ENCODE measurements at places on chromosomes 13 and 19. TPM values are rescaled to one million over a fixed set of nuclear protein-coding genes. Genes with fewer than 3 reads are reported as not detected.
A peak's percentile ranks its signal among the peaks of the same experiment; 100 is the strongest.

PLPPR3 gene
- total RNA-seq: not detected

ZNF93 gene
- total RNA-seq: 3.0 TPM

NOVA2 gene
- 2.6 TPM for total RNA-seq

SLITRK6 gene
- total RNA-seq: not detected

LGI4 gene
- total RNA-seq: 17.4 TPM

LRP3 gene
- 32.2 TPM for total RNA-seq

SSC5D gene
- total RNA-seq: 58.3 TPM

DNA sequence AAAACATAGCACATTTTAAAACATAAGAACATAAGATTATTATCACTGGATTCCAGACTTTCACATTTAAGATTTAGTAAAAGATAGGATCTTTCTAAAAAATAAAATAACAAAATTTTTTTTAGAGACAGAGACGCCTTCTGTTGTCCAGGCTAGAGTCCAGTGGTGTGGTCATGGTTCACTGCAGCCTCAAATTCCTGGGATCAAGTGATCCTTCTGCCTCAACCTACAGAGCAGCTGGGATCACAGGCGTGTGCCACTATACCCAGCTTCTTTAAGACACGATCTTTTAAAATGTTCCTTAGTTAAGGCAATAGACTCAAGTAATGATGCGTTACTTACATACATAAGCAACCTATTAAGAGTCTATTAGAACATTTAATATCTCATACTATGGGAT lies 32.7 kb downstream of the ALG5 start:
- DNase-seq: no peak
- no peak overlapping the region for H3K4me3 ChIP-seq
- no peaks in the 10 kb centered on the region for H3K4me1 ChIP-seq
- no peaks in the 10 kb centered on the region for H3K27me3 ChIP-seq

- H3K4me3 ChIP-seq: no peak overlapping the region
- no peaks in the 10 kb centered on the region for H3K36me3 ChIP-seq
- no peaks in the 10 kb centered on the region for H3K27me3 ChIP-seq
- H3K4me1 ChIP-seq: peaks cover 2% of the 10 kb centered on the region
- no peak overlapping the region for H3K27ac ChIP-seq
- DNase-seq: no peak
Measured at GRCh38 chr13:26977541-26977940, 194.1 kb downstream of the USP12 start.

DNA sequence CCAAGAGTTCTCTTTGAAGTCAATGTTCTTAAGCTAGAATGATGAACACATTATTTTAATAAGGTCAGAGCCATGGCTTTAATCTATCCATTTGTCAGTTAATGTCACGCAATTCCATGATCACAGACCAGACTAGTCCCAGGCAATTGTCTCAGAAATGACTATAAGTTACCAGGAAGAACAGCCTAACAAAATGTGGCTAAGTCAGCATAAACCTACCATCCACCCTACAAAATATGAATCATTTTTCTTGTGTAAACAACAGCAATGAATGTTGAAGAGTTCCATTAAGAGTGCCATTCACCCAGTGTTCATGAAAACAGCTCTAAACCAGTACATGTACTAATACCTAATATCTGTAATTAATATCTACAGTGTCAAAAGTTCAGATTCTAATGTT lies 127.5 kb downstream of the KCTD12 start:
- no peaks in the 10 kb centered on the region for H3K36me3 ChIP-seq
- H3K4me1 ChIP-seq: no peaks in the 10 kb centered on the region
- H3K27me3 ChIP-seq: no peaks in the 10 kb centered on the region
- H3K4me3 ChIP-seq: no peak overlapping the region
- H3K27ac ChIP-seq: no peak overlapping the region

DNA sequence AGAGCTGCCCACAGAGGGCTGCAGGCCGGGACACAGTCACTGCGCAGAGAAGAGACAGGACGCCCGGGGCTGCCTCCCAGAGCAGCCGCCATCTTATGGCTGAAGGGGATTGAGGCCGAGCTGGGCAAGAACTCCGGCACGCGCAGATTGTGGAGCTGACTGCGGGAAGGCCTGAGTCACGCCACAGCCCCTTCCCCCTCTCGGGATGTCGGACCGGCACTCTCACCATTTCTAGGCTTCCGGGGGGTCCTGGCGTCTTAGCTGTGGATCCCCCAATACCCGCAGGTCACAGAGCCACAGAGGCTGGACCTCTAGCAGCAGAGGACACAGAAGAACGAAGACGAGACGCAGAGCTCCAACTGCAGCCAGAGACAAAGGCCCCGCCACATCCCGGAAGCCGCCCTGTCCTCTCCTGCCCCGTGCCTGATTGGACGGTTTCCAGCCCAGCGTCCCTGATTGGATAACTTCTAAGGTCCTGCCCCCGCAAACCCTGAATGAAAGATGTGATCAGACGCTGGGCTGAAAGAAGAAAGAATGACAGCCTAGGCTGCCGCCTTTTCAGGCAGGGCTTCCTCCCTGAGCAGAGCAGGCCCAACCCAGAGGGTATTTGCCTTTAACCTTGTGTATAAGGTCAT lies at the start of gene ZNF43:
Gene ZNF43 (minus strand): TSS at position 373 of the 635 bp plus-strand sequence. CDS start 144 bp downstream, at position 229.
- peaks cover 6% of the 10 kb centered on the region for H3K4me1 ChIP-seq
- peak within 1 kb of the TSS; percentile 76 for H3K4me3 ChIP-seq
- H3K27ac ChIP-seq: peak within 1 kb of the TSS; percentile 79
- H3K27me3 ChIP-seq: no peaks in the 10 kb centered on the region
- peak; percentile 96 for DNase-seq
- peaks cover under 1% of the 10 kb centered on the region for H3K36me3 ChIP-seq

- H3K36me3 ChIP-seq: no peaks in the 10 kb centered on the region
- no peak for DNase-seq
Measured at GRCh38 chr19:28633319-28634018, 579.5 kb downstream of the UQCRFS1 start.

DNA sequence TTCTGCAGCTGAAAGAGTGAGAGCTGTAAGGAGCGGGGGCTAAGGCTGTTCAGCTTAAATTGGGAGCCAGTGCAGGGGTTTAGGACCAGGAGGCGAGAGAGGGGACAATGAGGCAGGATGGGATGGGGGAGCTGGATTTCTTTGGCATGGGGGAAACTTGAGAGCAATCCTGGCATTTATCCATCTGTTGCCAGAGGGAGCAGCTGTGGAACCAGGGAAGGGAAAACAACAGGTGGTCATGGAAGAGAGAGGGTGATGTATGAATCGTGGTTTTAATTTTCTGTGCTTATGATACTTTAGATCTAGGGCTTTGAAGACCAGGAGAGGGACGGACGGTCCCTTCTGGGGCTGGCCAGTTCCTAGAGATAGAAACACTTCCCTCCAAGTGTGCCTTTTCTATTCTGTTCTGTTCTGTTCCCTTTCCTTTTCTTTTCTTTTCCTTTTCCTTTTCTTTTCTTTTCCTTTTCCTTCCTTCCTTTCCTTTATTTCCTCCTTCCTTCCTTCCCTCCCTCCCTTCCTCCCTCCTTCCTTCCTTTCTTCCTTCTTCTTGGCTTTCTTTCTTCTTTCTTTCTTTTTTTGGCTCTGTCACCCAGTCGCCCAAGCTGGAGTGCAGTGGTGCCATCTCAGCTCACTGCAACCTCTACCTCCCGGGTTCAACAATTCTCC lies 16.0 kb upstream of the CCL25 start:
- H3K36me3 ChIP-seq: no peaks in the 10 kb centered on the region
- H3K4me3 ChIP-seq: no peak overlapping the region
- H3K27me3 ChIP-seq: no peaks in the 10 kb centered on the region
- no peak for DNase-seq
- no peak overlapping the region for H3K27ac ChIP-seq
- H3K4me1 ChIP-seq: no peaks in the 10 kb centered on the region

DNA sequence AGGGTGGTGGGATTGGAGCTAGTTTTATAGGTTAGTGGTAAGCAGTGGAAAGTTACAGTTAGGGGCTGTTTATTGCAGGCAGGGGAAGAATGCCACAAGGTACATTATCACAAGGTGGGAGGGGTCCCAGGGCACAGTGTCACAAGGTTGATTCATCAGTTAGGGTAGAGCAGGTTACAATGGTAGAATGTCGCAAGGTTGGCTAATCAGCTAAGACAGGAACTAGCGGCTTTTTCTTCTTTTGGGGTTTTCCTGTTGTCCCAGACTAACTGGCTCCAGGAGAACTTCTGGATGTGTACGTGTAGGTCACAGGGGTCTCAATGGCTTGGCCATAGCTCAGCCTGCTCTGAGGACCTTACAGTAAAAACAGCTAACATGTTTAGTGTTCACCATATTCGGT lies 1221.1 kb downstream of the SLITRK1 start:
- H3K27me3 ChIP-seq: no peaks in the 10 kb centered on the region
- no peaks in the 10 kb centered on the region for H3K4me1 ChIP-seq
- no peak overlapping the region for H3K4me3 ChIP-seq
- no peak overlapping the region for H3K27ac ChIP-seq
- H3K36me3 ChIP-seq: no peaks in the 10 kb centered on the region

- peaks cover 20% of the 10 kb centered on the region for H3K4me1 ChIP-seq
- no peaks in the 10 kb centered on the region for H3K27me3 ChIP-seq
- no peaks in the 10 kb centered on the region for H3K36me3 ChIP-seq
Measured at GRCh38 chr13:42073683-42074082, 25.2 kb downstream of the DGKH start.
